ENCODE measurements at places on chromosomes 5 and 9.

GRCh38 chr5:7169240-7169878, 226.6 kb upstream of the ADCY2 start:
- no peak for DNase-seq

- no peak for DNase-seq
Observed at GRCh38 chr5:134935711-134936602, 31.0 kb downstream of the PCBD2 start.

GRCh38 chr9:14512942-14513341, 180.3 kb downstream of the ZDHHC21 start:
- DNase-seq = no peak

DNA sequence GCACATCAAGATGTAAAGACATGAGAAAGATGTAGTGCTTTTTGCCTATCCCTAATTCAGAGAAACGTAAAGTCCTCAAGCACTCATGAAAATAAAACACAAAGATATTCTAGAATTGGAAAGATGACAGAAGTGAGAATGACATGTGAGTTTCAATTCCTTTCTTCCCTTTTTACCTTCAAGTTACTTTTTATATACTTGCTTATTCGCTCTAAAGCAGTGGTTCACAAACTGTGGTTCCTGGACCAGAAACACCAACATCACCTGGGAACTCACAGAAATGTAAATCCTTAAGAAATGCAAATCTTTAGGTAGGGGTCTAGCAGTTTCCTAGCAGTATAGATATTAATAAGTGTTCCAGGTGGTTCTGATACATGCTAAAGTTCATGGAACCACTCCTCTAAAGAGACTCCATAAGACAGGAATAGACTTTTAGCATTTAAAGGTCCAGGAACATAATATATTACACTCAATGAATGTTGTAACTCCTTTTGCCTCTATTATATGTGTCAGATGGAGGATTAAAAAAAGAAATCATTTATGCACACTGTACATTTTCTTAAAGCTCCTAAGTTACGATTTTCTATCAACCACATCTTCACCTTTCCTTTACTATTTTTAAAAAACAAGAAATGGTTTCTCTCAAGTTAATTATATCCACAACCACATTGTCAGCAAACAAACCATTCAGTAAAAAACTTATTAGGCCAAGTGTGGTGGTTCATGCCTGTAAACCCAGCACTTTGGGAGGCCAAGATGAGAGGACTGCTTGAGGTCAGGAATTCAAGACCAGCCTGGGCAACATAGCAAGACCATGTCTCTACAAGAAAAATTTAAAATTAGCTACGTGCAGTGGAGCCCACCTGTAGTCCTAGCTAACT, 39.9 kb downstream of the ERP44 start:
- DNase-seq = no peak

DNA sequence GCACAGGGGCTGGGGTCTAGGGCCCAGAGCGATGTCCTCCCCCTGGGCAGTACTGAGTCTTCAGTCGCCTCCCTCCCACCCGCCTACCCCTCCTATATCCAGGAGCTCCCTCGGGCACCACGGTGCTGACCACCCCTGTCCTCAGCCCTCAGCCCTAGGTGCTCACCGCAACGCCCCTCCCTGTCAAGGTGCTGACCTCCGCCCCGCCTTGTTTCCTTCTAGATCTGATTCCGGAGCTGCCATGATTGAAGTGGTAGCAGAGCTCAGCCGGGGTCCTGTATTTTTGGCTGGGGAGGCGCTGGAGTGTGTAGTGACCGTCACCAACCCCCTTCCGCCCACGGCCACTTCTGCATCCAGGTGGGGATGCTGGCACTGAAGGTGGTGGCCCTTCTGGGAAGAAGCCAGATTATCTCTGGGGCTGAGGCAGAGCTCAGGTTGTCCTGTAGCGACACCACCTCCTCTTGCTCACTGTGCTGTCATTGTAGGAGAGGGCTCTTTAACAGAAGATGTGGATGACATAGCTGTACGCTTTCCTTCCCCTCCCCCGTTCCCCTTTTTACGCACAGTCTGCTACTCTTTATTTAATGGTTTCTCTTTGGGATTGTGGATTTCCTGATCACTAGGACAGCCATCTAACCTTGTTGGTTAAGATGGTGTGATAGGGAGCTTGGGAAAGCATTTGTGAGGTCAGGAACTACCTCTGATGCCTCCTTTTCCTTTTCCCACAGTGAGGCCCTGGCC, 598 bp downstream of the RGP1 start:
- DNase-seq = peak; percentile 61

DNA sequence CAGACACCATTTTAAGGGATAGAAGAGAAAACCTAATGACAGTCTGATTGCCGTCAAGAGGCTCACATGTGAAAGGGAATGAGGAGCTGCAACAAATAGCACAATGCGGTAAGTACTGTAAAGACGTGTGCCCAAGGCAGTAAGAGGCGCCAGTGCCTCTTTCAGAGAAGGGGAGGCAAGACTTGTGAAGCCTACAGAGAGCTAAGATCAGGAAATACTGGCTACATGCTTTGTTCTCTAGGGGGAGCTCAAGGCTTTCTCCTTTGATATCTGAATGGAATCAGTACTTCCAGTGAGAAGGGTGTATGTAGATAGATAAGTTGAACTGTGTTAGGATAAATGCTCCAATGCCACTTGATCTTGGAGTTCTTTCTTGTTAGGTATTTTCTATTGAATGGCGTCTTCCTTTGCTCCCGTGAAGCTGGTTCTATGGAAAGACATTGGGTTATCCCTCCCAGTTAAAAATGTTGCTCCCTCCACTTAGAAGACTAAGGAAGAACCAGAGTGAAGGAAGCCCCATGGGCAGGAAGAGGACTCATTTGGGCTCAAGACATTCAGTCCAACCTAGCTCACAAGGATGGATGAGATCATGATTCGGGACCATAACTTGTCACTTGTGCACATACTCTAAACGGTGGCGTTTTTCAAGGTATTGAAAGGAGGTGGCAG, 23.5 kb upstream of the ALDOB start:
- DNase-seq = no peak

GRCh38 chr5:166399781-166400180, 1891.7 kb upstream of the WWC1 start:
- DNase-seq = no peak

- DNase-seq = no peak
Observed at GRCh38 chr5:120765189-120765588, 301.1 kb downstream of the PRR16 start.

GRCh38 chr5:68269820-68270219, 54.3 kb downstream of the PIK3R1 start:
- no peak for DNase-seq

DNA sequence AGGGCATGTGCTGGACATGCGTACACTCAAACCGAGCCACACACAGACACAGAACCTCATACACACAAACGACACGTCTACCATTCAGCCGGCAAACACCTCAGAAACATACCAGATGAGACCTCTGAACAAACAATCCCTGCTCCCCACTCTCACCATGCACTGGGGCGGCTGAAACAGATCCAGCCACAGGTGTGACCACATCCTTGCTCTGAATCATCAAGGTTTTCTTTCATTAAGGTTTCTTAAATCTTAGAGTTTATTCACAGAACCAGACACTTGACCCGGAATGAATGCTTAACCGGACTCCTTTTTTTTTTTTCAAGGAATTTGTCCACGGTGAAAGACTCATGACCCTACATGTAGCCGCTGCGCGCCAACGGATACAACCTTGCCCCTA, 26.2 kb downstream of the TERT start:
- no peak for DNase-seq

DNA sequence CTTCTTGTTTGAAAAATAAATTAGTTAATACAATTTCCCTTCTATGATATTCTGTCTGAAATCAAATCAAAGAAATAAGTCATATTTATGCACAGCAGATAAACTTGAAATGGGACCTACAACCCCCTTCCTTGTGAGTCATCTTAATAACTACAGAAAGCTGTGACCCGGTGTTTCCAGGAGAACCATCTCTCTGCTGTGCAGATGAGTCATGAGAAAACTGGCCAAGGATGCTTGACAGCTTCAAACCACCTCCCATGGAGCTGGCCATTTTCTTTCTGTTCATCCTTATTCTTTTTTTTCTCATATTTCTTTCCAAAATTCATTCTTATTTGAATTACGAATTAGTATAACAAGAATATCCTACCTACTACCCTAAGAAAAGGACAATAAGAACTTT, 43.4 kb upstream of the NR4A3 start:
- no peak for DNase-seq

- peak; percentile 86 for DNase-seq
Observed at GRCh38 chr9:12817702-12818101, 42.9 kb downstream of the LURAP1L start.

GRCh38 chr5:110414360-110414759, 312.1 kb downstream of the TMEM232 start:
- no peak for DNase-seq

DNA sequence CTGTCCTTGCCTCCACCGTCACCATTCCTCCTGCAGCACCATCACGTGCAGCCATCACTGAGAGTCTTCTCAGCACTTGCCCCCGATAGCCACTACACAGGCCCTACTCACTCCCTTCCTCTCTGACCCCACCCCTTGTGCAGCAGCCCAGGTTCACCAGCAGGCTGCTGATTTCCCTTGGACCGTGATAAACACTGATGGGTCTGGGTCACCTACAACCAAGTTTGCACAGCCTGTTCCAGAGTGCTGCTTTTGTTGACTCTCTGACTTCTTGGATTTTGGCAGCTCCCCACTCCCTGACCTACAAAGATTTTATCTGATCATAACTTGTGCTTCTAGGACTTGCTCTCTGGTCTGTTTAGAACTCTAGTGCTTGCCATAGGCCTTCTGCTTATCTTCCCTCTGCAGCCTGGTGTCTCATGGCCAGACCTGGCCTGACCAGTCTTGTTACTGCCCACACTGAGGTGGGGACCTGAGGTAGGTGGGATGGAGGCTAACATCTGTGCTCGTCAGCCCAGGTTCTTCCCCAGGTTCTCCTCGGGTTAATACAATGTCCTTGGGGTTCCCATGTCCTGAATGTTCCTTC, 109.3 kb downstream of the TARS1 start:
- DNase-seq = no peak

GRCh38 chr5:148418511-148418910, 34.8 kb downstream of the FBXO38 start:
- DNase-seq = no peak

- DNase-seq = no peak
Observed at GRCh38 chr9:13143281-13143680, 136.2 kb downstream of the MPDZ start.

- DNase-seq = no peak
Observed at GRCh38 chr9:124964056-124964455, 23.2 kb upstream of the GOLGA1 start.

DNA sequence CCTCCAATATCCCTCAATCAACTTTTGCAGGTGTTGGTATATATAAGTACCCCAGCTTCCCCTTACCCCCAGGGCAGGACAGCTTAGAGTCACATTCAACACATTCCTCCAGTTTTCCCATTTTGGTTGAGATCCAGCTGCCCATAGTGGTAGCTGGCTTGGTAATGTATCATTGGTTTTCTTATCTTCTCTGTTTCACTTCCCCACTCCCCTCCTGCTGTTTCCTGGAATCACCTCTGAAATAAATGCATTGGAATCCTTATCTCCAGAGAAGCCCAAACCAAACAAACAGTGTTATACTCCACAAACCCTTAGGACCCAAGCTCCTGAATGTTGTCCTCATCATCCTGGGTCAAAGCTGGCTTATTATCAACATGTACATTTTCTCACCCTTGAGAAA, 184.8 kb downstream of the TMEM38B start:
- DNase-seq = no peak

GRCh38 chr5:147098233-147098790, 136.5 kb upstream of the STK32A start:
- no peak for DNase-seq

DNA sequence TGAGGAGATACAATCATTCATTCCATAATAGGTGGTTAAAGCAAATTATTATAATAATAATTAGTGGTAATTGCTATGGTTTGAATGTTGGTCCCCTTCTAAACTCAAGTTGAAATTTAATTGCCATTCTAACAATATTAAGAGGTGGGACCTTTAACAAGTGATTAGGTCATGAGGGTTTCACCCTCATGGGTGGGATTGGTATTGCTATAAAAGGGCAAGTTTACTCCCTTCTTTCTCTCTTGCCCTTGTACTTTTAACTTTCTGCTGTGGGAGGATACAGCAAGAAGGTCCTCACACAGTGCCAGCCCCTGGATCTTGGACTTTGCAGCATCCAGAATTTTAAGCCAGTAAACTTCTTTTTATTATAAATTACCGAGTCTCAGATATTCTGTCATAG, 101.9 kb upstream of the PARP8 start:
- no peak for DNase-seq

- no peak for DNase-seq
Observed at GRCh38 chr5:179124273-179124852, 64.2 kb downstream of the ZNF354C start.

DNA sequence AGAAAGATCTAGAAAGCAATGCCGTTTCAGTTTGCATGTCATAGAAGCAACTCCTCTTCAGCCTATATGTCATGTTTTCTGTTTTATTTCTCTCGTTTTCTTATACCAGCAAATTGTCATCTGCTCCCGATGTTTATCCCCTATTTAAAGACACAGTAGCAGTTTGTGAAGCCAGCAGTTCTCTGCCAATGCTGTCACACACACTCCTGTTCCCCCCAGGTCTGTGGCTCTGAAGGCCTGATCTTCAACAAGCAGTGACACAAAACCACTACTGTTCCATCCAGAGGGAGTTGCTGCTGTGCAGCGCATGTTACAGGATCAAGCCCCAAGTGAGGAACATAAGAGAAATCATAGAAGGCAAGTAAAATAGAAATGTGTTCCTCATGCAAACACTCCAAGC, 364.1 kb upstream of the SLC30A5 start:
- DNase-seq = no peak

- DNase-seq = no peak
Observed at GRCh38 chr9:116360016-116360415, 206.4 kb downstream of the PAPPA start.

All from upper lobe of left lung (tissue), 6 donors.